ENCODE measurements at places on chromosomes 2 and 18.

DNA sequence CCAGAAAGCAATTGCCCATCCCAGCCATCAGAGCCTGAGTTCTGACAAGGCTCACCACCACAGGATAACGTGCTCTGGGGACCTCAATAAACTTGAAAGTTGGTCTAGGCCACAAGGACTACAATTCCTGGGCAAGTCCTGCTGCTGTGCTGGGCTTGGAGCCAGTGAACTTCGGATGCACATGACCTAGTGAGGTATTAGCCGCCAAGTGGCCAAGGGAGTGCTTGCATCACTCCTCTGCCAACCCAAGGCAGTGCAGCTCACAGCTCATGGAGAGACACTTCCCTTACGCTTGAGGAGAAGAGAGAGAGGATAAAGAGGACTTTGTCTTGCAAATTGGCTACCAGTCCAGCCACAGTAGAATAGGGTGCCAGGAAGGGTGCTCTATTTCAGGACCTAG, 219.6 kb downstream of the MBD2 start:
- DNase-seq: peak; percentile 7

DNA sequence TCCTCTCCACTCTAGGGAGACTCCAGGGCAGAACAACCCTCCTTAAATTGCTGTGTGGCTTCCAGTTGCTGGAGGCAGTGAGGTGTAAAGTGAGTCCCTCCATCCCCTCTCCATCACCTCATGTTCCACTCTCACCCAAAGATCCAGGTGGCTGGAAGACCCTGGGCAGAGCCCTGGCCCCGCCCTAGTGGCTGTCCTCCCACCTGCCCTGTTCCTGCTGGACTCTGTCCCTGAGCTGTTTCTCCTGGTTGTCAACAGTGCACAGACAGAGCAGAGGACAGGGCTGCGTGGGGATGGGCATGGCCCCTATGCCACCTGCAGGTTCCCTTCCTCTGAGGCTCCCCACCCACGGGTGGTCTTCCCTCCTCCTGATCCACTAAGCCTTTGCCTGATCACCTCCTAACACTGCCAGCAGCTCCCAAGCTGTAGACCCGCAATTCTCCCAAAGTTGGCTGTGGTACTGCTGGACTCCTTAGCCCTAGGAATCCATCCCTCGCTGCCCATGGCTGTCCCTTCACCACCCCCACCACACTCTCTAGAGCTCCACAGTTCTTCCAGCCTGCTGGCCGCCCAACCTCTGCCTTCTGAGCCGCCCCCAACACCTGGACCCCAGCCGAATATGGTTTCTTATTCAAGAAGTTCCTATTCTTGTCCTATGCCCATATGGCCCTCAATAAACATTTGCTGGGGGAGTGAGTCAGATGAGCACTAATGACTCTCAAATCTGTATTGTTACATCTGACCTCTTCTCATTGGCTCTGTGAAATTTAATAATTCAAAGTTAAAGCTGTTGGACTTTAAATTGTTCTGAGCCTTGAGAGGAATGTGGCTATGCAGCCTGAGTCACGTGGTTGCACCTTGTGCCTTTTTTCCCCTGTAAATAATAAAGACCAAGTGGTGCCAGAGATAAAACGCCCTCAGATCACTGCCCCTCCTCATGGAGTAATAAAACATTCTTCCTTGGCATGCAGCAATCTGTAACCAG, 260.0 kb upstream of the HS6ST1 start:
- DNase-seq: no peak

DNA sequence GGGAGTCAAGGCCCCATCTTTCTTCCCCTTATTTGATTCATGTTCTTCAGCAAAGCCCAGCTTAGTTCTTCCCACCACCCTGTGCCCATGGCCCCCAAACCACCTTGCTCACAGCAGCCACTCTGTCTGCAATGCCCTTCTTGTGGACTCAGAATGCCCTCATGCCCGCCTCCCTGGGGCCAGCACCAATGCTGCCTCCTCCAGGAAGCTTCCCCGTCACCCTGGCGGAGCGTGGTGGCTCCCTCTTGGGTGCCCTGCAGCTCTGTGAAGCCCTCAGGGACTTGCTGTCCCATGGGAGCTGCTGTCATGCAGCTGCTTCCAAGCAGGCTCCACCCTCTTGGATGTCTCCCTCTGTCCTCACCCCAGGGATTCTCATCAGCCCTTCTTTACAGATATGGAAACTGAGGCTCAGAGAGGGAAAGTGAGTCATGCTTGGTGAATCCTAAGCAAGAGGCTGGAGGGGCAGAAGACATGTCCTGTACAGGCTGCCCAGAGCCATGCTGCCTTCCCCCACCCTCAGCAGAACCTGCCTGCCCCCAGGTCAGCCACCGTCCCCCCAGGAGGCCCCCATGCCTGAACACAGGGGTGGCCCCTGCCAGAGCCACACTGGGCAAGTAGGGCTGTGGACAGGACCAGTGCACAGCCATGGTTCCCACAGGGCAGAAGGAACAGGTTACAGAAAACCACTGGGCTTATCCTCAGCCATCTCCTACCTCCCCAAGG, 11.8 kb upstream of the DUSP2 start:
- DNase-seq: no peak

- no peak for DNase-seq
Observed at GRCh38 chr18:41674506-41674905, 280.5 kb upstream of the PIK3C3 start.

- DNase-seq: no peak
Observed at GRCh38 chr2:138298120-138298814, 203.3 kb upstream of the SPOPL start.

- DNase-seq: no peak
Observed at GRCh38 chr2:239579524-239580198, 178.8 kb upstream of the HDAC4 start.

GRCh38 chr2:170530803-170531564, 184.2 kb upstream of the SP5 start:
- no peak for DNase-seq

DNA sequence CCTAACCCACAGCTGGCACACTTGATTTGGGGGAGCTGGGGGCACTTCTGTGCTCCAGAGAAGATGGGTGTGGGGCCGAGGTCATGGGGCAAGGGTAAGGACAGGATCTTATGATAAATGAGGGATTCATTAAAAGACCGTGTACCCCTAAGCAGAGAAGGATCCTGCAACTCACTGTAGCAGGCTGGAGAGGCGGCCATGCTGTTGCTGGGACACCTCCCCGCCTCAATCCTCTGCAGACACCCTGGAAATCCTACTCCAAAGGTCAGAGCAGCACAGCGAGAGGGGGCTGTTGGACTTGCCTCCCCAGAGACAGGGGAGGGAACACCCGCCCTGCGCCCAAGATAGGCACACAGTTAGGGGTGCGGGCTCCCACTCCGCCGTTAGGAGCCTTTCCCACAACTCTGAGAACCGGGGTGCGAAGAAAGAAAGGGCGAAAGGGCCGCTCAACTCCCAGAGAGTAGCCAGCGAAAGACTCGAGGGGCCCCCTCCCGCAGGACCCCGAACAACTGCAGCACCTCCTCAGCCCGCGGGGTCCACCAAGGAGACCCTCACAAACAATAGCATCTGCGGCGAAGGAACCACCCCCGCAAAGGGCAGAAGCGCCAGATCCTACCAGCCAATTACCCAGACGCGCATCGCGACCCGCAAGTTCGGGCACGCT, 1.4 kb downstream of the PARD6G start:
- no peak for DNase-seq

DNA sequence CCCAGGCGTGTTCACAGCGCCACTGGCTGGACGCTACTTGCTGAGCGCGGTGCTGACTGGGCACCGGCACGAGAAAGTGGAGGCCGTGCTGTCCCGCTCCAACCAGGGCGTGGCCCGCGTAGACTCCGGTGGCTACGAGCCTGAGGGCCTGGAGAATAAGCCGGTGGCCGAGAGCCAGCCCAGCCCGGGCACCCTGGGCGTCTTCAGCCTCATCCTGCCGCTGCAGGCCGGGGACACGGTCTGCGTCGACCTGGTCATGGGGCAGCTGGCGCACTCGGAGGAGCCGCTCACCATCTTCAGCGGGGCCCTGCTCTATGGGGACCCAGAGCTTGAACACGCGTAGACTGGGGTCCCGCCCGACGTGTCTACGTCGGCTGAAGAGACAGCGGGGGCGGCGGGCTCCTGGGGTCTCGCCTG, 891 bp upstream of the KHK start:
- peak; percentile 70 for DNase-seq

DNA sequence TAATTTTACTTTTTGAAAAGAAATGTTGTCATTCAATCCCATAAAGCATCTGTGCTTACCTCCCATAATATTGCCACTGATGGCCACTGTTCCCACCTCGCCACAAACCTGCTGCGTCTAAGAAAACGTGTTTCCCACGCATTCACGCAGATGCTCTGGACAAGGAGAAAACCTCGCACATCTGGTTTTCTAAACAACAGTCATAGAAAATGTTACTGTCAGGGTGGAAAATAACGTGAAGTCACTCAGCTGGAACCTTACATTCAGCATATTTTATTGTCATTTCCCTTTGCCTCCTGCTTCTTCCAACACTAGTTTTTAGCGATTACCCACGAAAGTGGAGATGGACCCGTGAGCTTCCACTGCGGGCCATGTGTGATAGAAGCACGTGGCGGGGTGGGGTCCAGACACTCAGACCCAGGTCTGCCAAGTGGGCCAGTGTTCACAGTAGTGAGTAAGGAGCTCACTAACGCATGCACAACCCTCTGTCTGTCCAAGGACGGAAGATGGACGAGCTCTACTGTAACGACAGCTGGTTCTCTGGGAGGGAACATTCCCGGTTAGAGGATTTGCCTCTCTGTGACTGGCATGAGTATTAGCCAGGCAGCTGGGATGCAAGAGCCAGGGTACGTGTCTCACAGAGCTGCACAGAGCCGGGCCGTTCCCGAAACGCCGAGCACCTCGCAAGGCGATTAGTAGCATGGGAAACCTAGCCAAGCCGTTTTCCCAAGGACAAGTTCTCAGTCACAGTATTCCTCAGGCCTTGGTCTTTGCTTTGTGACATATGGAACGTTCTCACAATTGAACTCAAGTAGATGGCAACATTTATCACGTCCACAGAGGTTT, 94.5 kb downstream of the MTCL1 start:
- no peak for DNase-seq

- DNase-seq: no peak
Observed at GRCh38 chr2:196083601-196084000, 15.0 kb upstream of the DNAH7 start.

DNA sequence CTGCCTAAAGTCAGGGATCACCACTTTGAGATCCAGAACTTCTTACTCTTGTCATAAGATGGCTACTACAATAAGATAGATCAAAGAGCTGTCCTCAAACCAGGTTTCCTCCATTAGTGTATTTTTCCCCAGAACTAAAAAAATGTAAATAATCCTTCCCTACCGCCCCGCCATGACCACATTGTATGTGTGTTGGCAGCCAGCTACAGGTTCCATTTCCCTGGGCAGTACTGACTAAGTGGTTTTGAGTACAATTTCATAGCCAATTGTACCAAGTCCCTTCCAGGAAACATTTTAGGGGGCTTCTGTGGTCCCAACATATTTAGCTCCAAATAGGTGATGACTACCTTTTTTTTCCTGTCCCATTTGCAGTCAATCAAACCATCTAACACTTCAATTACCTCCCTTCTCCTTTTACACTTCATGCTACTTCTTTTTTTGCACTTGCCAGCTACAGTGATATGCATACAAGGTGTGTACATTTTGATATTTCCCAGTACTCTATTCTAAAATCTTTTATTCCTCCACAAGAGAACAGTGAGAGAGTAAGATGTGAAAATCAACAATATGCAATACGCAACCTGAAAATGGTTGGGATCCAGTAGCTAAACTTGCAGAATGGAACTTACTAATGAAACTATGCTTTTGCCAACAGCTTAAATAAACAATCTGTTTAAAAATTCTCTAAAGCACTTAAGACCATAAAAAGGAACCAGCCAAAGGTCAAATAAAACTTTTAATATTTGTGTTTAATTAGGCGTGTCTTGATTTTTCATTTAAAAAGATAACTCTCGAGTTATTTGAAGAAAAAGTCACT, 3.9 kb downstream of the PUM2 start:
- no peak for DNase-seq

DNA sequence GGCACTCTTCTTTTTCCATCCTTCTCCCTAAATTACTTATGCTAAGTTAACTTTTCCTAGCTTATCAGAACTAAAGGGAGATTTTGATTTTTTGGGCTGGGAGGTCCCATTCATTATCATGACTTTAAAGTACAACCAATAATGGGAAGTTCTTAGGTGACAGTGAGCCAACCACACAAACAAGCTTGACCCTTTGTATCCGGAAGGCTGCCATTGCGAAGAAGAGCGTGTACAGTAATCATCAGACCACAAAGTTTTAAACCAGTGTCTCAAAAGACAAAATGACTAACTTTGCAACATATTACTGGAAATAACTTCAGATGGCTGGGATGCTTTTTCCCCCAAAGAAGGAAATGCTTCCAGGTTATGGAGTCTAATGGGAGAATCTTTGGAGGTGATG, 298.1 kb downstream of the TGIF1 start:
- DNase-seq: no peak
